ENCODE measurements at places on chromosomes 11 and 22. TPM values are rescaled to one million over a fixed set of nuclear protein-coding genes. Genes with fewer than 3 reads are reported as not detected.

GRCh38 chr11:85867751-85868150 lies 12.6 kb downstream of the CCDC83 start:
- no peak for DNase-seq

GRCh38 chr22:44839061-44839460 lies 86.7 kb downstream of the ARHGAP8 start:
- no peak for DNase-seq

GRCh38 chr22:25334162-25334490 lies 114.7 kb downstream of the CRYBB2 start:
- peak; percentile 51 for DNase-seq

GRCh38 chr22:50319503-50319951 lies 7.3 kb downstream of the DENND6B start:
- DNase-seq: no peak

DNA sequence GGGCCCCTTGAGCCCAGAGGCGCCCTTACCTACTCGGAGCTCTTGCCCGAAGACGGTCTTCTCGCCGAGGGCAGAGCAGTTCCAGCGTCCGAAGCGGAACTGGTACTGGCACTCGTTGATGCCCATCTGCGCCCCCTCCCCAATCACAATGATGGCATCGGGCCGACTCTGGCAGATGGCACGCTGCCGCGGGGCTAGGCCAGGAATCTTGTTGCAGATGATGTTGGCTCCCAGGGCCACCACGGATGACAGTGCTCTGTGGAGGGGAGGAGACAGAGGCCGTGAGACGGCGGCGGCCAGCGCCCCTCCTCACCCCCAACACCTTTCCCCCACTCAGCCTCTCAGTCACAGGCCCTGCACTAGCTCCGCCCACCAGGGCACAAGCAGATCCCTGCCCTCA lies 27.1 kb downstream of the WNT7B start:
- no peak for DNase-seq

- DNase-seq: no peak
Measured at GRCh38 chr11:46603704-46604308, 10.0 kb upstream of the AMBRA1 start.

DNA sequence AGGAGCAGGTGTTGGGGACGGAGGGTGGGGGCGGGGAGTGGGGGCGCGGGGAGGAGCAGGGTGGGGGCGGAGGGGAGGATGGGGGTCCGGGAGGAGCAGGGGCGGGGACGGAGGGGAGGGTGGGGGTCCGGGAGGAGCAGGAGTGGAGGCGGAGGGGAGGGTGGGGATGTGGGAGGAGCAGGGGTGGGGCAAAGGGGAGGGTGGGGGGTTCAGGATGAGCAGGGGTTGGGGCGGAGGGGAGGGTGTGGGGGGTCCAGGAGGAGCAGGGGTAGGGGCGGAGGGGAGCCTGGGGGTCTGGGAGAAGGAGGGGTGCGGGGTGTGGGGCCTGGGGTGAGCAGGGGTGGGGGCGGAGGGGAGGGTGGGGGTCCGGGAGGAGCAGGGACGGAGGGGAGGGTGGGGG lies 17.1 kb downstream of the CRELD2 start:
- no peak for DNase-seq

GRCh38 chr22:28009272-28009827 lies 90.3 kb upstream of the PITPNB start:
- peak; percentile 87 for DNase-seq

DNA sequence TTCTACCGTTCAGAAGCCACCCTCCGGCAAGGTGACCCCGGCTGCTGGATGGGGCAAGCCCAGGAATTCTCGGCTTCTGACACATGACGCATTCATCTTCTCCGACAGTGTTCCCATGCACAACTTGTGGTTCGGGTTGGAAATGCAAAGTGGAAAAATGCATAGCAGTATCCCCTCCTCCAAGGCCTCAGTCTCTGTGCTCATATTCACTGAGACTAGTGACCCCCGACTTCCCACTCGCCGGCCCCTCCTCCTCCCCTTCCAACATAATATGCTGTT lies 70.0 kb upstream of the NTM start:
- no peak for DNase-seq

DNA sequence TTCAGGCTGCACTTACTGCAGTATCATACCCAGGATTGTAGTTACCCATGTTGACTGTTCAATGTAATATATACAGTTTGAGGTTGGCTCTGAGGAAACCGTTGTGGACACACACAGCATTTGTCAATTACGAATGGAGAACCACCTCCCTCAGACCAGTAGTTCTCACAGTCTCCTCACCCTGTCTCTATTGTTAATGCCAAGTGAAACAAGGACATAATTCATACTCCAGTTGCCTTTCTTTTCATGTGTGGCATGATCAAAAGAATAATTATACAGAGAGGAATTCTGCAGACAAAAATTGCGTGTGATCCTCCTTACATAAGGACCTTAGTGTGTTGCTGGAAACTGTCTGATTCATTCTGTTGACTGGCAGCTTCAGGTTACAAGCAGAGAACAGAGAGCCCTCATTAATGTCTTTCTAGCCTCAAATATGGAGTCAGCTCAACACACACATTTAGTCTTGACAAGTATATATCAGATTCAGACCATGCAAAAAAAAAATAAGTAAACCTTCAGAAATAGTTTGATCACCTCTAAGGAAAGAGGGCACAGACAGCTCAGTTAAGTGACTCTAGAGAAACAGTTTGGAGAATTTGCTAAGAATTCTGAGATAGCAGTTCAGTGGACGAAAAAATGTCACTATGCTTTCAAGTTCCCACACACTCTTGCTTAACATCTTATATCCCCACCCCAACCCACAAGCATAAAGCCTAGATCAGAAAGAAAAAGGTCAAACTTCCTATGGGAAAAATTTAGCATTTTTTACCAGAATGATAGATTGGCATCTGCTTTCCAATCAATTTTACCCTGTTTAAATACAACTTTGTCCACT lies 96.1 kb downstream of the MAML2 start:
- no peak for DNase-seq

- no peak for DNase-seq
Measured at GRCh38 chr11:65182258-65183170, 786 bp downstream of the CAPN1 start.

DNA sequence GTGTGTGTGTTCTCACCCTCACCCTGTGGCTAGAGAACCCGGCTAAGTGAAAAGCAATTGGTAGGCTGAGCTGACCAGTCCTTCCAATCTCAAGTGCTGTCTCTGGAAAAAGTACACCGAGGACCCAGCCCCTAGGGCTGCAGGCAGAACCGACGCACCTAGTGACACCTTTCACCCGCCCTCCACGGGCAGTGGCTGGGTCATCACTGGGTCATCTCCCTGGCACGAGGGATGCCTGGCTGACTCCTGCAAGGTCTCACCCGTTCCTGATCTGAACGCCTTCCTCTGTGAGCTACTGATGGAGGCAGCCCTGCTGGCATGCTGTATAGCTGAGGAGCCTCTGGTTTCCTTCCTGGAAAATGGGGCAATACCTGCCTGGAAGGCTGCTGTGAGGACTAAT lies 311.5 kb downstream of the NTM start:
- no peak for DNase-seq

GRCh38 chr11:37390576-37391083 lies 792.6 kb upstream of the RAG2 start:
- DNase-seq: no peak

DNA sequence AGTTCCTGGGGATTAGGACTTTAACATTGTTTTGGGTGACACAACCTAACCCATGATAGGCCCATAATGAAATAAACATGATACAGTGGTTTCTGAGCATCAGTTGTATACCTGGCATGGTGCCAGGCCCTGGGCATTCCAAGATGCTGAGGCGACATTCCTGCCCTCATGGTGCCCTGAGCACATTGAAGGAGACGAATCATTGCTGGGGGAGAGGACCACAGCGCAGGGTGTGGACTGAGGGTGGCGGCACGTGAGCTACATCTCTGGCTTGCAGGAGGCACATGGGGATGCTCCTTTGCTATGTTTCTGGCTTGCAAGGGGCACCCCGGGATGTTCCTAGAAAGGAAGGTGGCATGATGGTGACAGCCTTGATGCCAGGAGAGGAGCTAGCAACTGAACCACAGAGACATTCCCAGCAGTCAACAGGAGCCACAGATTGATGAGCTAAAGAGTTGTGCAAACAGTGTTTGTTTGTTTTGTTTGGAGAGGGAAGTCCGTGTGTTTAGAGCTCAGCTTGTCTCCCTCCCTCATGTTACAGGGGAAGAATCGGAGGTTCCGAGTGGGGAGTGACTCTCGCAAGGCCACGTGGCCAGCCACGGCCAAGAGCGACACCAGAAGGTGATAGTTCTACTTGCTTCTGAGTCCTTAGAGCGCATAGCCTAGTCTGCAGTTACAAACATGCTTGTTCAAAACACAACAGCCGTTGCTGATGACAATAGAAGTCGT lies 106.4 kb downstream of the MIAT start:
- DNase-seq: no peak

Gene SYNGR1
- 82.0 TPM for total RNA-seq

Gene OR5J2
- total RNA-seq: not detected

Gene APOL5
- not detected for total RNA-seq

Gene EXPH5
- 5.0 TPM for total RNA-seq
